ENCODE measurements at places on chromosomes 11 and 22. TPM values are rescaled to one million over a fixed set of nuclear protein-coding genes. Genes with fewer than 3 reads are reported as not detected.

Gene KCTD21
- total RNA-seq: 5.2 TPM

Gene BIK
- total RNA-seq: 8.6 TPM

Gene CD3D
- not detected for total RNA-seq

Gene C11orf91
- total RNA-seq: not detected

Gene ART5
- total RNA-seq: not detected

Gene OR4A16
- total RNA-seq: not detected

Gene TP53I11
- 23.7 TPM for total RNA-seq

Gene ZNF214
- total RNA-seq: 2.3 TPM

Gene SLC29A2
- not detected for total RNA-seq

Gene AIFM3
- total RNA-seq: not detected

Gene APOL4
- not detected for total RNA-seq

Gene HEPN1
- total RNA-seq: not detected

Gene OR5L1
- total RNA-seq: not detected

Gene CCDC90B
- 88.9 TPM for total RNA-seq

Gene KRTAP5-8
- total RNA-seq: not detected

- DNase-seq: peak; percentile 35
These were observed 870 bp upstream of the CTTN start for GRCh38 chr11:70397336-70397982.

DNA sequence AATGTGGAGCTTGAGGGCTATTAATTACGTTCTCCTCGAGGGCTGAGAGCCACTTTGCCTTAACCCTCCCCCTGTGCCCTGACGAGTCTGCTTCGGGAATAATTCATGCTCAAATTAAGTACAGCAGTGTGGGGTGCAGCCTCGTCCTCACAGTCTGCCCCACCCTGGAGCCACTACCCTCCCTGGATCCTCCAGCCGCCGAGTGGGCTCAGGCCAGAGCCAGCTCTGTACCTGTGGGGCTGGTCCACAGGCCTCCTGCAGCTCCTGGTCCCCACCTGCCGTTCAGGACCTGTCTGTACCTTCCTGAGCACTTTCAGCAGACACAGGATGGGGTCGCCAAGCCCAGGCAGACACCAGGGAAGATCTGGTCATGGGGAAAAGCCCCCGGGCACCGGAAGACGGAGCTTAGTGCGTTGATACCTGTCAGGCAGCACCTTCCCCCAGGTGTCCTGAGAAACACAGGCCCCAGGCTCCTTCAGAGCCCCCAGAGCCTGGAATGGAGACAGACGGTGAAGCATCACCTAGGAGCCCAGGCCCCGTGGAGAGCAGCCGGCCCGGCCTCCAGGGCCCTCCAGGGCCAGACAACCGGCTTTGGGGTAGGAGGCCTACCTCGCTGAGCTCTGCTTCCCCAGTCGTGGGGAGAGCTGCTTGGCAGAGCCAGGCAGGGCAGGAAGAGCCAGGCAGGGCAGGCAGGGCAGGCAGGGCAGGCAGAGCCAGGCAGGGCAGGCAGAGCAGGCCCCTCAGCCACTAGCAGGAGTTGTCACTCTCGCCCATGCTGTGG, 9.7 kb downstream of the TSPAN32 start:
- DNase-seq: no peak

GRCh38 chr11:45518833-45519535, 146.4 kb downstream of the CHST1 start:
- no peak for DNase-seq

DNA sequence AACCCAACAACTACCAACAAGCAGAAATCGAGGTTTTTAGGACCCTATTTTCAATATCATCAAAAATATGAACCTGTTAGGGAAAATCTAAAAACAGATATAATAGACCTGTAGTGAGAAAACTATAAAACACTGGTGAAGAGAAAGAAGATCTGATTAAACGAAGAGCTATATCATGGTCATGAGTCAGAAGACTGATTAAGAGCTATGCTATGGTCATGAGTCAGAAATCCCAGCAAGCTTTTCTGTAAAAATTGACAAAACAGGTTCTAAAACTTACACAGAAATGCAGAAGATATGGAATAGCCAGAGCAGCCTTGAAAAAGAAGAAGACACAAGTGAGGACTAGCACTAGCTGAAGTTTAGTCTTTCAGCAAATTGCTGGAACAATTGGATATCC, 345.0 kb downstream of the TBC1D22A start:
- peak; percentile 67 for DNase-seq

DNA sequence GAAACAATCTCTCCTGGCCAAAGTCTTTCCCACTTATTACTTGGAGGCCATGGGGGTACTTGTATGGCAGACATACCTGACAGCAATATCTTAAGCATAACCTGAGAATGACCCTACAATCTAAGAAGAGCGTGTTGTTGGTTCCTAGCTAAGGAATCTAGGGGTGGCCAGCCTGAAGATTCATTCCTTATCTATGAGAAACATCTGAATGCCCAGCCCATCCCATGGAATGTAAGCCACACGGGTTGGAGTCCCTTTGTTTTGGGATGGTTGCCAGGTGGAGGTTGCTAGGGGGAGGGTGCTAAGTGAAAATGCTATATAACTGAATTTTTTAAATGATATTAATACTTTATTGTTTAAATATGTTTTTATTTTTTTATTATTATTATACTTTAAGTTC, 725.0 kb downstream of the ETS1 start:
- peak; percentile 31 for DNase-seq

- no peak for DNase-seq
These were observed 12.5 kb downstream of the CEP57 start for GRCh38 chr11:95802806-95803205.

DNA sequence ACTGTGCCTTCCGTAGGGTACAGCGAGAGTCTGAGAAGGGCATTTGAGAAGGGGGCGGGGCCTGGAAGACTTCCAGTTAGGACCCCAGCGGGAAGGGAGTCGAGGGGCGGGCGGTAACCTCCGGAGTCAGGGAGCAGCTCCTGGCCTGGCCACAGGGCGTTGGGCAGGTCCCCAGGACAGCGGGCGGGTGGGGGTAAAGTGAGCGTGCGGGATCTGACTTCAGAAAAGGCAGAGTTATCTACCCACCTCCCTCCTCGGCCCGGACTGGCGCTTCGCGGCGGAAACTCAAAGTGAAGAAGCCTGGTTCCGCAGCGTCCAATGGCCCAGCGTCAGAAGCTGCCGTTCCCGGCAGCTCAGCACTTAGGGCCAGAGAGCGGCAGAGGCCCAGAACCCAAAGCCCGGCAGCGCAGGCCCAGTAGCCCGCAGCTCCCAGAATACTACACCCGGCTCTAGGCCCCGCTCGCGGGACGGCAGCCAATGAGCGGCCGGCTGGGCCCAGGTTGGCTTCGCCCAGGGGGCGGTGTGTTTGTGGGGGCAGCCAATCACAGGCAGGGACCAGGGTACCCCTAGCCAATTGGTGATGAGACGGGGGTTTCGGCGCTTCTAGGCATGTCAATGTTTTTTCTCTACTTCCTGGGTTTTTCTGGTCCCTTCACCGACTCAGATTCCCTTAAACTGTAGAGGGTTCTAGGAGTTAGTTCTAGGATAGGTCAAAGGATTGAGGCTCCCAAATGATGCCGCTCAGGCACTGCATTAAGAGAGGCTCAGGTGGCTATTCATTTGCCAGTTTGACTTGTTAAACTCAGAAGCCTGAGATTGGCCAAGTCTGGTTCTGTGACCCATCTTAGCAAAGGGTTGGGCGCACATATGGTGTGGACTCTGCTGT, at the start of gene TRIM68:
TSS of gene TRIM68 (minus strand) at position 451 of the 886 bp plus-strand sequence. CDS start 2,727 bp downstream, outside the sequence.
- peak; percentile 94 for DNase-seq

DNA sequence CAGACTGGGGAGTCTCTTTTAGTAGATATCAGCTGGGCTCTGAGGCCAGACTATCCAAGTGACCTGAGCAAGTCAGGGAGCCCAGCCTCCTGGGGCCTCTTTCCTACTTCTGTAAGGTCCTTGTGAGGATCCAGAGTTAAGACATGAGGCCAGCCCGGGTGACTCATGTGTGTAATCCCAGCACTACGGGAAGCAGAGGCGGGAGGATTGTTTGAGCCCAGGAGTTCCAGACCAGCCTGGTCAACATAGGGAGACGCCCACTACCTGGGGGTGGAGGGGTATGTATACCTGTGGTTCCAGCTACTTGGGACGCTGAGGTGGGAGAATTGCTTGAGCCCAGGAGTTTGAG, 36.9 kb upstream of the POLA2 start:
- peak; percentile 42 for DNase-seq

DNA sequence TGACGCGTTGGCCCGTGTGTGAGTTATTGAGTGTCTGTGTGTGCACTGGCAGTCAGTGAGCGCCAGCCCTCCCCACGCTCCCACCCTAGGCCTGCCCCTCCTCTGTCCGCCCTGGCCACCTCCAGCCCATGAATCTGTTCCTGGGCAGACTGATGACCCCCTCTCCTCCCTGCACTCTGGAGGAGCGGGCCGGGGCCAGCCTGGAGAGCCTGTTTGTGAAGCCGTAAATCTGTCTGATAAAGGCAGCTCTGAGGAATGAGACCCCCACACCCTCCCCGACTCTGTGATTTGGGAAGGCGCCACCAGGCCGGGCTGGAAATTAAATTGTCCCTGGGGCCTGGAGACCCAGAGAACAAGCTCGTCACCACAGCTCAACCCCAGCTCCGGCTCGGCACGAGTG, 8.6 kb downstream of the TSSC4 start:
- DNase-seq: no peak

DNA sequence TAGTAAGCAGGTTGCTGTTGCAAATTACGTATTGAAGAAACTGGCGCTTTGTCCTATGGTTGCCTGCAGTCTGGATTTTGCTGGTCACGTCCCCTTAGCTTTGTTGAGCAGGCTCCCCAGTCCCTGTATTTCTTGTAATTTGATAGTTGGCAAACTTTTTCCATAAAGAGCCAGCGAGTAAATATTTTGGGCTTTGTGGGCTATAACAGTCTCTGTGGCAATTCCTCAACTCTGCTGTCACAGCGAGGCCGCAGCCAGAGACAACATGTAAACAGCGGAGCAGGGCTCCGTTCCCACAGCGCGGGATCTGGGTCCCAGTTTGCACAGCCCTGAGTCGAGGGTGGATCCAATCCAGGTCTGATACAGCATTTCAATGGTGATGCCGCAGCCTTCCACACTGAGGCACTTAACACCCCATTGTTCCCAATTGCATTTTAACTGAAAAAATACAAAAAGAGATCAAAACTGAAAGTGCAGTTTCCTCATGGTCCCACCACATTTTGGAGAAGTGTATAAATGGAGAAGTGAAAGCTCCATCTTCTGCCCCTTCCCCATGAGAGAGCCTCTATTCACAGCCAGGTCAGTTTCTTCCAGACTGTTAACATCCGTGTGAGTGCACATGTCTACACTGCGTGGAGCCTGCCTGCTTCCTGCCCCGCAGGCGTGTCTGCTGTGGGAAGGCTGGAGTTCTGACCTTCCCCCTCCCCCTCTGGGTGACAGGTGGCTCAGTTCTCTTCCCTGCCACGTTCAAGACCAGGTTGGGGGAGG, 89.1 kb downstream of the RPS6KA4 start:
- peak; percentile 13 for DNase-seq

- no peak for DNase-seq
These were observed 107.1 kb upstream of the DDI1 start for GRCh38 chr11:103929170-103929903.

GRCh38 chr22:23232094-23232905, 52.0 kb downstream of the BCR start:
- no peak for DNase-seq

DNA sequence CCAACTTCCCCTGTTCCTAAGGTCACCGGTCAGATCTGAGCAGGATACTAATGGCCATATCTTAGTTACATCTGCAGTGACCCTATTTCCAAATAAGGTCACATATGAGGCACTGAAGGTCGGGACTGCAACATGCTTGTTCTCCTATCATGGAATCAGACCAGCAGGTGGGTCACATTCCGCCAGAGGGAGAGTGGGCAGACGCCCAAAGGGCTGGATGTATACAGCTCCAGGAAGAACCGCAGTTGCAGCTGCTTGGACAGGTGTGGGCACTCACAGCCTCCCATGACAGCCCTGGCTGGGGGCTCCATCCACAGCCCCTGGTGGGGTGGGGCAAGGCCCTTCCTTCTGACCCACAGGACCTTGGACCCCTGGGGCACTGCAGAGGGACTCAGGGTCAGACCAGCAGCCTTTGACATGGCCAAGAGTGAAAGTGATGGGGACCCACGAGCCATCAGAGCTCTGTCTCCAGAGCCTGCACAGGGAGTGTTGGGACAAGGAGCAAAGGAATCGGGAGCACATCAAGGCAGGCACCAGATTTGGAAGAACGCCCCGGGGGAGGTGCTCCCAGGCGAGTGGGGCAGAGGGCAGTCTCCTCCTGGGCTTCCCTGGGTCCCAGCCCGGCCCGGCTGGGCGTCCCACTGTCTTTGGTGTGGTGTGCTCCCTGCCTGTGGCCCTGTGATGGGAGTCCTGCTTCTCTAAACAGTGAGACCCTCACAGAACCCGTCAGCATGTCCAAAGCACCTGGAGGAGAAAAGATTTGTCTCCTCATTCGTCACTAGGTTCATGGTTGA, 13.3 kb upstream of the CD81 start:
- DNase-seq: no peak

DNA sequence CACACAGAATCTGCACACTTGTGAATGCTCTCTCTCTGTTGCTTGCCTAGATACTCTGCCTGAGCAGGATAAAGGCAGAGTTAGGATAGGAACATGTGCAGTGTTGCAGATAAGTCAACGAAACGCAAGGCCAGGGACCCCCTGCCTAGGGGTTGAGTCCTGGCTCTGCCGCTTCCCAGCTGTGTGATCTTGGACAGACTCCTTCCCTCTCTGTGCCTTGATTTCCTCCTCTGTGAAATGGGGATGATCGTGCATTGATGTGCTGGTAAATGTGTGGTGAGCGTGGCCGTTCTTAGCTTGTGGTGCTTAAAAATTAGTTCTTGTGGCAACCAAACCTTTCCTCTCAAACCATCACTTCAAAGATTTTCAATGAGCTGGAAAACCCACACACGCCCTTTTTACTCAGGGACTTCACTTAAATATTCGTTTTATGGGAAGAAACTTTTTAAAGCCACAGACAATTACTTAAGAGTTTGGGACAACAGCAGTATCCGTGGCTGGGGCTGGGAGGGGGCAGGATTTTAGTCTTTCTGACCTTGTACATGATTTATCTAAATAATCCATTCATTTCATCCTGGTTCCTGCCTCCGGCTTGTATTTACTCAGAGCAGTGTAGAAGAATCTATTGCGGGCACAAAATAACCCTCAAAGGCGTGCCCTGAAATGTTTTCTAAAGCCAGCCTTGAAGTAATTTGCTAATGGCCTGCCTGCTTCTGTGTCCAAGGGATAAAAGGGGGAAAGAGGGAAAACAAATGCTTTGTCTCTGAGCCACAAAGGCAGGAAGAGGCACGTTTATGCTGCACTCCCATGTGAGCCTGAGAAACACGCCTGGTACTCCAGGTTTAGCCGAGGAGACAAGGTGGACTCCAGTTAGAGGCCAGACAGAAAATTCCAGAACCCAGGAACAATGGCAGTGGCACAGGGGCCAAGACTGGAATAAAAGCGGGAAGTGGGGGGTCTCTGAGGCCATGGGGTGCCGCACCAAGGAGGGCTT, 85.0 kb upstream of the CRYBB3 start:
- DNase-seq: no peak

- DNase-seq: no peak
These were observed 41.8 kb upstream of the TH start for GRCh38 chr11:2213384-2213842.

GRCh38 chr11:128365044-128365443, 222.3 kb downstream of the ETS1 start:
- peak; percentile 39 for DNase-seq

Measured in A172 (cell line).